ENCODE measurements at places on chromosomes 12 and 14. TPM values are rescaled to one million over a fixed set of nuclear protein-coding genes. Genes with fewer than 3 reads are reported as not detected.

DNA sequence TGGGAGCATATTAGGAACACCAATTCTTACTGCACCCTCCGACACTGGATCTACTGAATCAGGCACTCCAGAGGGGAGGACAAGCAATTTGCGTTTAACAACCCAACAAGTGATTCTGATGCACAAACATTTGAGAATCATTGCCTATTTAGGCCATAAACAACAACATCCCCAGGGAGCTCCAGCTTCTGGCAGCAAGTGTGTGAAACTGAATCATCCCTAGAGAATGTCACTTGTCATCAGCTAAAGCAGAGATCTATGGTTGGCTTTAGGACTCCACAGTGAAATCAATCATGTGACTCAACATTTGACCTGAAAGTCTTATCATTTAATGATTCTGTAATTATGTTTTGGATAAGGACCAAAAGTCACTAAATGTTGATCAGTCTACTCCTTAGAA is 505.0 kb upstream of the FLRT2 start:
- DNase-seq, result no peak

TAS2R8 gene
- total RNA-seq, result not detected

GRCh38 chr12:12018454-12018853 is 52.3 kb upstream of the BCL2L14 start:
- DNase-seq, result no peak

GRCh38 chr14:81447021-81447764 is 47.1 kb upstream of the STON2 start:
- no peak for DNase-seq

DNA sequence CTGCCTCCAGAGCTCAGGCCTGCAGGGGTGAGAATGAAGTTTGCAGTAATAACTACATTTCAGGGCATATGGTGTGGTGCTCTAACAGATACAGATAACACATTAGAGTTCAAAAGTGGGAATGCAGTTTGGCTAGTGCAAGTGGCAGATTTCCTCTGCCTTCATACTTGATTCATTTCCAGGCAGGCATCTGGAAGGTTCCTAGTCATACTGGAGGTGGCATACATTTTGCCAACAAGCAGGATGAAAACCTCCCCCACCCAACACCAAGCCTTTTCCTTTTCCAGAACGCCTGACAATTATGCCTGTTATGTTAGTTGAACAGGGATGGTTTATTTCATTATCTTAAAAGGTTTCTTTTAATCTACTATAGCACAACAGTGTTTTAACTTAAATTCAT is 24.3 kb downstream of the VTI1B start:
- DNase-seq, result no peak
